ENCODE measurements at places on chromosomes 5 and 9.

- DNase-seq = no peak
Measured at GRCh38 chr9:129241725-129242124, 63.7 kb upstream of the IER5L start.

GRCh38 chr9:80605793-80606192 lies 1034.0 kb downstream of the TLE4 start:
- DNase-seq = no peak

- DNase-seq = no peak
Measured at GRCh38 chr5:621341-621761, 9.2 kb downstream of the CEP72 start.

- no peak for DNase-seq
Measured at GRCh38 chr9:89536600-89536999, 38.7 kb upstream of the SEMA4D start.

DNA sequence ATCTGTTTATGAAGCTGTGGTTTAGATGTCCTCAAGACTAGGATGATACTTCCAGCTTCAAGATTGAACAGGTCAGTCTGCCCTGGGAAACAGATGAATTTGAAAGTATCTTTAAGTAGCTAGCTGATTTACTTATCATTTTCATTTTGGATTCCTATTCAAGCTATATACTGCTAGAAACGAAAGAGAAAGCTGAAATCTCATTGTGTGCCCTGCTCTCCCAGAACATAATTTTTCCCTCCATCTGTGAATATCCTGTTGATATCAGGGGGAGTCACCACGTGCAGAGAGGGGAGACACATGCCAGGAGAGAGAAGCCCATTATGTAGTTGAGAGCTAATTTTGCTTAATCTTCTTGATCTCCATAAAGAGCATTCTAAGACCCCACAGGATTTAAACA lies 439.1 kb downstream of the NR2F1-AS1 start:
- no peak for DNase-seq

DNA sequence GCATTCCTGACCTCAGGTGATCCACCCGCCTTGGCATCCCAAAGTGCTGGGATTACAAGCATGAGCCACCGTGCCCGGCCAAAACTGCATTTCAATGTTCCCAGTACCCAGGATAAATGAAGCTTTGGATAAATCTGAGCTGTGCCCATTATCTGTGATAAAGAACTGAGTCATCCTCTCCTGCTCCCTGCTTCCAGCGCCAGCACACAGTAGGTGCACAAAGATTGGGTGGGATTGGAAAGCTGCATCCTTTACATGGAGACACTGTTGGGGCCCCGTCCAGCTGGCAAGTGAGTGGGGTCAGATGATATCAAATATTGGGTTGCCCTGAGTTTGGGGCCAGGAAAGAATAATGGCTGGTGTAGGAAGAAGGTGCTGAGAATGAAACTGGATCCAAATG lies 17.4 kb downstream of the SH2D3C start:
- DNase-seq = no peak

GRCh38 chr9:85647571-85647970 lies 94.2 kb downstream of the AGTPBP1 start:
- DNase-seq = no peak

DNA sequence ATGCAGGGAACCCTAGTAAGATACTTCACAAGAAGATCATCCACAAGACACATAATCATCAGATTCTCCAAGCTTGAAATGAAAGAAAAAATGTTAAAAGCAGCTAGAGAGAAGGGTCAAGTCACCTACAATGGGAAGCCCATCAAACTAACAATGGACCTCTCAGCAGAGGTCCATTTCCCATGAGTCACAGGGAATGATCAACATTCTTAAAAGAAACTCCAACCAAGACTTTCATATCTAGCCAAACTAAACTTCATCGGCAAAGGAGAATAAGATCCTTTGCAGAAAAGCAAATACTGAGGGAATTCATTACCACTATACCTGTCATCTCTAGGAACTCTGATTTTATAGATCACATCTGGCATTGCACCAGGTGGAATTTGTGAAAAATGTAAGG lies 52.9 kb upstream of the SPATA31E1 start:
- DNase-seq = no peak

- no peak for DNase-seq
Measured at GRCh38 chr9:22049411-22049810, 40.3 kb upstream of the CDKN2B start.

DNA sequence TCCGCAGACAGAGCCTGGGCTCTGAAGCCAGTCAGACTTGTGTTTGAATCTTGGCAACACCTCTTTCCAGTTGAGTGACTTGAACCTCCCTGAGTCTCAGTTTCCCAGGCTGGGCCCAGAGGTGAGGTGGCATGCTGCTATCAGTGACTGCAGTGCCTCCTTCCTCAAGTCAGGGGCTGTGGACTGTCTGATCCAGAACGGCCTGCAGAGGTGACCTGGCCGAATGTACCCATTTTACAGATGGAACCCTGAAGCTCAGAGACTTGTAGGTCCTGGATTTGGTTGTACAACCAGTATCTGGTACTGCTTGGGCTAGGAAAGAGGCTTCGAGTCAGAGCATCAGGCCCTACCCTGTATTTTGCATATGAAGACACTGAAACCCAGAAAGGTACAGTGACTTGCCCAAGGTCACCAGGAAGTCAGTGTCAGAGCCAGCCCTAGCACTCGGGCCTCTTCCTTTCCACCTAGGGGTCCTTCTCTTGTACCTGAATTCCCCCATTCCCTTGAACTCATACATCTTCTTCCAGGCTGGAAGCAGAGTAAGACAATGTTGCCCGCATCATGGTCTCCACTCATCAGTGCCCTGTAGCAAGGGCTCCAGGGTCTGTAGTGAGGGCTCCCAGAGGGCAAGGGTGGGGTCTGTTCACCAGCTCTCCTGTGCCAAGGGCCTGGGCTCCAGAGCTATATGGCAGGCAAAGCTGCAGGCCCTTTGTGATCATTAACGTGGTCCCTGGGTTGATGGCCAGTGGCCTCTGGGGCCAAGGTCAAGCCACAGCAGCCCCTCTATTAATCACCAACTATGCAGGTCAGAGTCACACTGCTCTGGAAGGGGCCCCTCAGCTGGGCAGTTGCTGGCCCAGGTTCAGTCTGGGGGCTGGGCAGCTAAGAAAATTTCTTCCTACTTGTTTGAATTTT lies 28.5 kb downstream of the GSN start:
- no peak for DNase-seq

DNA sequence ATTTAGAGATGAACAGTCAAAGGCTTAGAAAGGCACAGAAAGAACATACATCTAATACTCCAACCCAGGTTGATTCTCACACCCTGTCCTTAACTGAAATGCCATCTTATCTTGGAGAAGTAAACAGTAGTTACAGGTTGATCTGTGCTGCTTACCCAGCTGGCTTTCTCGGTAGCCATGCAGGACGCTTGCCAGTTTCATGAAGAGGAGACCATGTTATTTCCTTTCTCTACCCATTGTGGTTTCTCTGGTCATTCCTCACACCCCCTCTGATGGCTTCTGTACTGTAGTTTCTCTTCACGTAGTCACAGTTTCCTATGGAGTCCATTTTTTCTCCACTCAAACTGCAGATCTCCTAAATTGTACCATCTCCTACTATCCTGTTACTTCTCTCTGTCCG lies 206.0 kb downstream of the SGCD start:
- DNase-seq = no peak

GRCh38 chr5:5953584-5954274 lies 424.6 kb downstream of the MED10 start:
- no peak for DNase-seq

- DNase-seq = no peak
Measured at GRCh38 chr5:97135868-97136267, 6.5 kb downstream of the LIX1 start.

- no peak for DNase-seq
Measured at GRCh38 chr5:180820788-180821321, 18.2 kb upstream of the MGAT1 start.

- DNase-seq = no peak
Measured at GRCh38 chr5:151357097-151357496, 9.7 kb upstream of the SLC36A2 start.

DNA sequence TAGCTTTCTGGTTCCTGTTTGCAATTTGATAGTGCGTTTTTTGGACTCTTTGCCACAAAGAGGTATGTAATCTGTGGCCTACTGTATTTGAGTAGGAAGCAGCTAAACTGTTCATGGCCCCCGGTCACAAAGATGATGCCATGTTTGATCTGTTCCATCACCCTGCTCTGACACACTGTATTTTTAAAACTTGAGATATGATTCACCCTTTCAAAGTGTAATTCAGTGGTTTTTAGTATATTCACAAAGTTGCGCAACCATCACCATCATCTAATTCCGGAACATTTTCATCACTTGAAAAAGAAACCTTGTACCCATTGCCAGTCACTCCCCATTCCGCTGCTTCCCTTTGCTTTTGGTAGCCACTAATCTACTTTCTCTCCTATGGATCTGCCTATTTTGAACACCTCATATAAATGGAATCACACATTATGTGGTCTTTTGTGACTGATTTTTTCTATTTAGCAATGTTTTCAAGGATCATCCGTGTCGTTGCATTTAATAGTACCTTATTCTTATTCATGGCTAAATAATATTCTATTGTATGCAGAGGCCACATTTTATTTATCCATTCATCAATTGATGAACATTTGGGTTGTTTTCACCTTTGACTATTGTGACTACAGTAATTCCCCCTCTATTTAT lies 141.6 kb downstream of the NR3C1 start:
- DNase-seq = no peak

- no peak for DNase-seq
Measured at GRCh38 chr9:85453850-85454249, 287.9 kb downstream of the AGTPBP1 start.

- no peak for DNase-seq
Measured at GRCh38 chr9:31078175-31078574, 1306.3 kb upstream of the ACO1 start.

DNA sequence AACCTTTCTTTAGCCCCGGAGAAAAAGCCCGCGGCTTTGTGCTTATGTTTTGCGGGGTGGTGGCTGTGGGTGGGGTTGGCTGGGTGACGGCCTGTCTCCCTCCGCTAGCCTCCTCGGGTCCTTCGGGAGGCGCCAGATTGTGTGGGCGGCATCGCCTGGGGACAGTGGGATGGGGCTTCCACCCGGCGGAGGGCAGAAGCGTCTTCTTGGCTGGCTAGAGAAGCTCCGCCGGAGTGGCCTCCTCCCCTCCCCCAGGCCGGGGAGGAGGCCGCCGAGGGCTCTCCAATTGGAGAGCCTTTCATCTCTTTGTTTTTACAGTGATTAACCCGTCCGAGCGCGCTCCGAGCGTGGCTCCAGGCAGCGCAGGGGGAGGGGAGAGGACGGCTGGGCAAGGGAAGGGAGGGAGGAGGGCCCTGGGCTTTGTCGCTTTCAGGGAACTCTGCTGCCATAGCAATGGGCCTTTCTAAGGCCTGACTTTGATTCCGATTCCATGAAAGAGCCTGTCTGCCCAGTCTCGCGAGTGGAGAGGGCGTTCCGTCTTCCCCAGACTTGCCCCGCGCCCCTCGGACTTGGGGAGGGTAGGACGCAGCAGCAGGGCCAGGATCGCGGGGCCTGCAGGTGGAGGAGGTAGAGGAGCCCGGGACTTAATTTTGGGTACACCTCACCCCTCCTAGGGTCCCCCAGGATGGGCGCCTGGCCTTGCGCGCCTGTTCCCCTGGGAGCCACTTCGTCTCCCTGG lies 36.7 kb upstream of the TIFAB start:
- DNase-seq = no peak

- no peak for DNase-seq
Measured at GRCh38 chr5:15021266-15022046, 149.9 kb upstream of the ANKH start.

DNA sequence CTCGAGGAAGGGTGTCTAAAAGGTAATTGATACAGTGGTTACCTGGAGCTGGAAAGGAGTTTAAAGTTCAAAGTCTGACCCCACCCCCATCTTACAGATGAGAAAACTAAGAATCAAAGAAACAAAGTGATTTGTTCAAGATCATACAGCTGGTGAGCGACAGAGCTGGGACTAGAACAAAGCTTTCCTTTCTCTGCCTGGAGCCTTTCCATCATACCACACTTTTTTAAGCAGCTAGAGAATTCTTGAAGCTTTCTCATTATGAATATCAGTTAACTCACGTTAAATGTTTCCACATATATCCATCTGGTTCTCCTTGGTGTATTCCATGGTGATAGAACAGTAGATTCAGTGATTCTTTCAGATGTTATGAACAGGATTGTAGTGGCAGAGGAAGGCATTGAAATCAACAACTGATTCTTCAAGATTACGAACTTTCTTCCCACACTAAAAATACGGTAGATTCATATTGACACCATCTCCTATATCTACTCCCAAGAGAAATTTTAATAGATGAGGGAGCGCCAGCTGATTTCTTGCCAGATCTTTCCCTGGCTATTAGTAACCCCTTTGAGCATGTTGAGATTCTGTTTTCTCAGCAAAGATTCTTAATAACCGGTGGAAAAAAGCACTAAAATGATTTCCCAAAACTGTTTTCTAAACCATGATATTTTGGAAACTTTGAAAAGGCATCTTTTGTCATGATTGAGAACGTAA lies 233.7 kb downstream of the ADAMTSL1 start:
- DNase-seq = no peak

- no peak for DNase-seq
Measured at GRCh38 chr9:1267141-1267570, 217.0 kb downstream of the DMRT2 start.

DNA sequence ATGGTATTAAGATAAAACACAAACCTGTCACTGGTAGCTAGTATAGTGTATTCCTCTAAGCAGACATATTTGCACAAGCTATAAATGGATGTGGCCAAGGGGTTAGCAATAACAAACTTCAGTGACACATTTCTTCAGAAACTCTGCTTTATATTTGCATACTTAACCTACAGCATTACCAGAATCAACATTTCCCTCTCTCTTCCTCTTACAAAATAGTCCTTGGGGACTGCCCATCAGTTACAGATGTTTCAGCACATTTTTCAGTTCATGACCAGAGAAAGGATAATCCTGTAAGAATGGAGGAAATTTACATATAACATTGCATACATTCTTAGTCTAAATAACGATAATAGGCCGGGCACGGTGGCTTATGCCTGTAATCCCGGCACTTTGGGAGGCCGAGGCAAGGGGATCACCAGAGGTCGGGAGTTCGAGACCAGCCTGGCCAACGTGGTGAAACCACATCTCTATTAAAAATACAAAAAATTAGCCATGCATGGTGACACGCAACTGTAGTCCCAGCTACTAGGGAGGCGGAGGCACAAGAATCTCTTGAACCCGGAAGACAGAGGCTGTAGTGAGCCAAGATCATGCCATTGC lies 25.3 kb upstream of the SLC1A1 start:
- DNase-seq = no peak

- DNase-seq = no peak
Measured at GRCh38 chr9:81379655-81380054, 309.7 kb downstream of the TLE1 start.

DNA sequence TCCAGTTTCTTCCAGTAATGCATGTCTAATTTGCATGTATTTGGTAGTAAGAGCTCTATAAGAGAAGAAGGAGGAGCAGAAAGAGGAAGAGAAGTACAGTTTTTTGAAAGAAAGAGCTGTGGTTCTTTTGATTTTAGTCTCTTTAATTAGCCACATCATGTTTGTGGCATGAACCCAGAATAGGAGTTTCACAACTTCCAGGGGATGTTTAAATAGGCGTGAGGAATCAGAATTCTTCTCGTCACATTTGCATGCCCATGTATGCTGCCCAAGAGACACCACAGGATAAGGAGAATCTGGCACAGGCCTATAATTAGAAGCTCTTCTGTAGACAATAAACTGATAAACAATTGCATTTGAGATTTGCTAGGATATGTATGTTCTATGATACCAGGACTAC lies 78.7 kb downstream of the GAS1 start:
- no peak for DNase-seq

Measured in esophagus squamous epithelium (tissue), 5 donors.